ENCODE measurements at places on chromosomes 5 and 9.

GRCh38 chr5:77366717-77367500 is 125.2 kb downstream of the WDR41 start:
- DNase-seq, result no peak

DNA sequence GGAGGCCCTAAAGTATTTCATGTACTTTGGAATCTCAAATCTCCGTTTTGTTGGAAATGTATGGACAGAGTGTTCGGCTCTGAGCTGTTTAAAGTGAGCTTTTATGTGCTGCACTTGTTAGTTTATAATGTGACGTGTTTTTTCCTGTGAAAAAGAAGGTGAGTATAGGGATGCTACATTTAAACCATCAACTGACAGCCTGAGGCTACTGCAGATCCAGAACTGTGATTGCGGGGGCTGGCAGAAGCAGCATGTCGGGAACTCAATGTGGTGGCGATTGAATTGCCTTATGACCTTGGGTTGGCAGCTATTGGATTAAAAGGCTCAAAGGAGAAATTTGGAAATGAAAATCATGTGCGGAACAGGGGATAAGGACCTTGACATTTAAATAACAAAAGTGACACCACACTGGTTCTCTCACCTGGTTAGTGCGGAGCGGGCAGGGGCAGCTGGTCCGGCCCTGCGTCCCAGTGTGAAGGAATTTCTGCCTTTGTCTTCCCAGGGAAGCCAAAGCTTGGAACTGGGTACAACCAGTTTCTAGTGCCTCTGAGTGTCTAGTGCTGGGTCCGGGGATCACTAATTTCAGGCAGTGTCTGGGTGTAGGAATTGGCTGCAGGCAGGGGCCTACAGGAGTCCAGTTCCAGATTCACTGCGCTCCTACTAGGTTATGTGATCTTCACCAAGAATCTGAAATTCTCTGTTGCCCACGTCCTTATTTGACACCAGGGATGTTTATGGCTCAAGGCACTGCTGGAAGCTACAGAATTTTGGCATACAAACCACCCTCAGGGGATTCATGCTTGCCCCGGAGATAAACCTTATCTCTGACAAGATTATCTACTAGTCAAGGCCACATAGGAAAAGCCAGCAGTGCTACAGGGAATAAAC is 120.7 kb upstream of the ERCC6L2 start:
- DNase-seq, result no peak

DNA sequence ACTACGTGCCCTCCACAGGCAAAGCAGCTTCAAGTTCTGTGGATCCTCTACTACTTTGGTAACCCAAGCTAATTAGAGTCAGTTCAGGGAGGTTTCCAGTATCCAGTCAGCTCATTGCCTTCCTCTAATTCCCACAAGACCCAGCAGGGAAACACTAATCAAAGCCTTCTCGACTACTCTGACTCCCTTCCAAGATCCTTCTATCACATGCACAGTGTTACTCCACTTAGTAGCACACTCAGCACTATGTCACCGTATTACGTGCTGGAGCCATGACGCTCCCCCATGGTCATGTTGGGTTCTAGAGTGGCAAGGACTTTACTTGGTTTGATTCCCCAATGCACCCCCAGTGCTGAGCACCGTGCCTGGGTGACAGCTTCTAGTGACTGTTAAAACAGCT is 53.0 kb downstream of the DCP2 start:
- DNase-seq, result no peak

DNA sequence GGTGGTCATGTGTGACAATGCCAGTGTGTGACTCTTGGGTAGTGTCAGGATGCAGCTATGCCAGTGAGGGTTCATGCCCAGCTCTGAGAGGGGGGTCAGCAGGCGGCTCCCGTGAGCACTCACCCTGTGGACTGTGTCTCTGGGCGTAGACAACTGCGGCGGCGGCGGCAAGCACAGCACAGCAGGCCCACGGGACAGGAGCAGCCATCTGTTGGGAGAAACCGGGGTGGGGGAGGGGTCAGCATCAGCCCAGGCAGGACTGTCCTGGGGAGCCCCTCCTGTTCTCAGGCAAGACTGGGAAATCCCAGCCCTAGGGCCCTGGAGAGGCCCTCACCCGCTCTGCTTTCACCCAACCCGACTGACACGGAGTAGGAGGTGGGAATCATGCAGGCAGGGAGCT is 20.8 kb downstream of the CNTFR start:
- no peak for DNase-seq

DNA sequence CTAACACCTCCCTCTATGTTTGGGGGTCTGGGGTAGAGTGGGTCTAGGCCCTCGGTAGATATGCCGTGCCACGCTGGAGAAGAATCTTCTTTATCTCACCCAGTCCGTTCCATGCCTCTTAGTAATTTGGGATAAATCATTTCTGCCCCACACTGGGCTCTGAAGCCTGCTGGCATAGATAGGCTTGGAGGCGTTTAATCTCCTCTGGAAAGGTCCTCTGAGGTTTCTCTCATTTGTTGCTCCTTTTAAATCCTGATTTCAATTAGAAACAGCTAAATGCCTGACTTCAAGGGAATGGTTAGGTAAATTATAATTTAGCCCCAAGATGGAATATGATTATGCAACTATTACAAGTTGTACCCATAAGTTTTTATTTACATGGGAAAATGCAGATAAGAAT is 57.8 kb upstream of the AKNA start:
- DNase-seq, result no peak

GRCh38 chr5:135487037-135487395 is 34.9 kb upstream of the TIFAB start:
- DNase-seq, result no peak

GRCh38 chr9:120914953-120915352 is 11.6 kb downstream of the TRAF1 start:
- no peak for DNase-seq

DNA sequence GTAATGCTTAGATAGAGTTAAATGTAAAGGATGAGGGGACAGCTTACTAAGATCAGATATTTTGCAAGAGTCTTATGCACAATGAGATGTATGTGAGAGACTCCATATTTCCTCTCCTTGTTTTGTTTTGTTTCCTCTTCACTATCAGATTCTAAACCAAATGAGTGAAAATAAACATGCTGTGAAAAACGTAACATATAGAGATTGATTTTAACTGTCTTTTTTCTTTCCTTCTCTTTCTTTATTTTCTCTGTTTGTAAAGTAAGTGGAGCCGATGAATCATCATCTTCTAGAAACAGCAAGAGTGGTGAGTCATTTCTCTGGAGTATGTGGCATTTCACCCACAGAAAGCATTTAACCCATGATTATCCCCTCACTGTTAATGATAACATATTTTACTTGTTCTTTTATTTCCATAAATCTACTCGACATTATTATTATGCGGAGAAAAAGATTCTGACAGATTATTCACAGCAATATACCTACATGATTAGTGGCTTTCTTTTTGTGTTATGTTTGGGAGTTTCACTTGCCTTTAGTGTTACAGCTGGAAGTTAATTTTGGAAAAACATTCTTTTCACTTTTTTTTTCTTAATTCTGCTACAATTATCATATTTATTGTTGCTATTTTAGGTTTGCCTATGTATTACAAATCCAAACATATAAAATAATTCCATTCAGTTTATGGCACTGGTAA is 2.1 kb upstream of the ANXA1 start:
- DNase-seq, result no peak

- DNase-seq, result no peak
Measured at GRCh38 chr5:6684075-6684474, 29.2 kb upstream of the TENT4A start.

DNA sequence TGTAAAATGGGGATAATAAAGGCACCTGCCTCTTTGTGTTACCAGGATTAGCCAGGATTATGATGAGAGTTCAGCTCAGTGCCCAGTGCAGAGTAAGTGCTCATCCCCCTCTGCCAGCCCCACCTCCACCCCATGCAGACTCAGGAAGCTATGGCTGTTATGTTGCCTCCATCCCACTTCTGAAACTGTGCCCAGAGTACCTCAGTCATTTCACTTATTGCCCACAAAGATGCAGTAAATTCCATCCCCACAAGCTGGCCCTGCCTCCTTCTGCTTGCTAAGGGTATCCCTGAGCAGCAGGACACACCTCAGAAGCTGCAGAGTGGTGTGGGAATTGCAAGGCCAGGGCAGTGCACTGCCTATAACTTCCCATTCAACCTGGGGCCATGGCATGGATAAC is 415.1 kb downstream of the SPOCK1 start:
- DNase-seq, result no peak

DNA sequence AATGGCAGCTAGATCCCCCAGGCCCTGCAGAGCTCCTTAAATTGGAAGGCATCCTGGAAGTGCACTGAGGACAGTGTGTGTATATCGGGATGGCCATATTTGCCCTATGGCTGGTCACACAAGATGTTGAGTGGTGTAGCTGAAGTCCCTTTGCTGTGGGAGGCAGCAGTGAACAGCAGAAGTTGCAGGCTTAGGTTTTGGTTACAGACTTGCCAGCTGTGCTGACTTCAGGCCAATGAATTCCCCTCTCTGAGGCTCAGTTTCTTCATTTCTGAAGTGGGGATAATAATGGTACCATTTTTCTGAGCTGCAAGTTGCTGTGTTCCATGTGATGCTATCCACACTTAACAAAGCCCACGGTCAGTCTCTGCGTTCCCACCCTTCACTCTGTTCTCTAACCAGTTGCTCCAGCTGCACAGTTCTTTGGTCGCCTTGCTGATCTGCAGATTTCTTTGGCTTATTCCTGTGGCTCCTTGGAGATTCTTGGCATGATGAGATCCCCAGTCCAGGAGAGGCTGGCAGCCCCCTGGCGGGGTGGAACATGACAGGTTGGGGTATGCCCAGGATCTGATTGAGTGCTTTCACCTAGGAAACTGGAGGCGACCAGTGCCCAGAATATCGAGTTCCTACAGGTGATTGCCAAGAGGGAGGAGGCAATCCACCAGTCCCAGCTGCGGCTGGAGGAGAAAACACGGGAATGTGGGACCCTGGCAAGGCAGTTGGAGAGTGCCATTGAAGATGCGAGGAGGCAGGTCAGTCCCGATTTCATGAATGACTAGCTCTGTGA is 6.5 kb upstream of the GLE1 start:
- no peak for DNase-seq

DNA sequence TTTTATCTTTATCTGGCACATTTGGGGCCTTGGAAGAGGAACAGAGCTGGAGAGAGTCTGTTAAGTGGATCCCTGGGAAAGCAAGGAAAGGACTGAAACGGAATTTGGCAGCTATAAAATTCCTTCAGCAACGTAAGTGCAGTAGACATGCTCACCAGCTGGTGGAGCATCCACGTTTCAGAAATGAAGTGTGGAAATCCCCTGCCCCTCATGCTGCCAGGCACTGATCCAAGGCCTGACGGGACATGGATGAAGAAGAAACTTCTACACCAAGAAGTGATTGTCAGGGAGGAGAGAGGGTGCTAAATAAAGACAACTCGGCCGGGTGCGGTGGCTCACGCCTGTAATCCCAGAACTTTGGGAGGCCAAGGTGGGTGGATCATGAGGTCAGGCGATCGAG is 209.3 kb downstream of the ROR2 start:
- DNase-seq, result no peak

GRCh38 chr5:111227801-111228200 is 3.6 kb downstream of the CAMK4 start:
- no peak for DNase-seq

Measured in stimulated activated CD4-positive, alpha-beta T cell treated with anti-CD3 and anti-CD28 coated beads, Interleukin-12 subunit alpha, Interleukin-12 subunit beta, amount 100 ng/mL, for 48 hours (primary cell).